ENCODE measurements at places on chromosomes 13 and 19.

DNA sequence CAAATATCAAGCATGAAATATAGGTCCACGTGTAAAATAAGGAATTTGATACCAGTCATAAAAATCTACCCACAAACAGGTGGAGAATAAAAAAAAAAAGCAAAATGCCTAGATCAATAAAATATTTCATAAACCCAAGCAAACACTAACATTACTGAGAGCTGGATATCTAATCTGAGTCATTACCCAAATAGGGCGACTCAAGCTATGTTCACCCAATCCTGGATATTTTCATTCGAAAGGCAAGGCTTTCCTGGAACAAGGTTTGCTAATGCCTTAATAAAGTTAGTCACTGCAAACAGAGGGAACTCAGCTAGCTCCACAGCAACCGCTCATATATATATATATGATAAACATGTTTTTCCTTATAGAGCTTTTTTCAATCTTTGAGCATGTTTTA lies 33.5 kb upstream of the TM9SF2 start:
- no peak for DNase-seq

- DNase-seq = no peak
These were observed 63.2 kb downstream of the CCDC70 start for GRCh38 chr13:51924756-51925544.

- DNase-seq = peak; percentile 68
These were observed 1.3 kb upstream of the ZIC2 start for GRCh38 chr13:99980201-99980823.

- no peak for DNase-seq
These were observed 191.3 kb downstream of the STK24 start for GRCh38 chr13:98385606-98386005.

- no peak for DNase-seq
These were observed 25.7 kb upstream of the ZNF492 start for GRCh38 chr19:22608441-22608840.

DNA sequence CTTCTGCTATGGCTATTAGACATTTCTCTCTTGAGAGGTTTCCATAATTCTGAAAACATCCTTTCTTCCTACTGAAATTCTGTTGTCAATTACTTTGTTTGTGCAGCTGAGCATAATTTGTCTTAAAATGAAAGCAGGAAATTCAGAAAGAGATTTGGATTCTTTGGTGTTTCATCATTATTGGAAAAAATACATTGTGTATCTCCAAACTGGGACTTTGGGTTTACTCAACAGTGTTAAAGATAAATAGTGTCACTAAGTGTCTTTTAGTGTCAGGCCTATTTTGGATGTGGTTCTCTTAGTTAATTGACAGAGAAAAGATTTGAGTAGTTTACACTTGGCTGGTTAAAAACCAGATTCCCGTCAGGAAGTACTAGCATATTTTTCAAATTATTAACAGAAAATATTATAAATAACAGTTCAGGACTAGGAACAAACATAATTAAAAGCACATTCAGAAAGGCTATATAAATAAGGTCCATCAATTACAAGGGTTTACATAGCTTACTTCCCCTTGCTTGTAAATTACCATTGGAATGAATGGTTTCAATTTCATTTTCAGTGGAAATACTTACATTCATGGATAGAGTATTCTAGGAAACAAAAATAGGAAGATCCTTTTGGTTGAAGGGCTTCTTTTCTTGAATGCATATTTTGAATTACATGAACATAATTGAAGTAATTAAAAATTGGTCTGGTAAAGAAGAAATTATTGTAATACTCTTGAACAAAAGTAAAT lies 483.1 kb downstream of the GPC6 start:
- no peak for DNase-seq

- DNase-seq = no peak
These were observed 17.7 kb upstream of the RUBCNL start for GRCh38 chr13:46404733-46405100.

DNA sequence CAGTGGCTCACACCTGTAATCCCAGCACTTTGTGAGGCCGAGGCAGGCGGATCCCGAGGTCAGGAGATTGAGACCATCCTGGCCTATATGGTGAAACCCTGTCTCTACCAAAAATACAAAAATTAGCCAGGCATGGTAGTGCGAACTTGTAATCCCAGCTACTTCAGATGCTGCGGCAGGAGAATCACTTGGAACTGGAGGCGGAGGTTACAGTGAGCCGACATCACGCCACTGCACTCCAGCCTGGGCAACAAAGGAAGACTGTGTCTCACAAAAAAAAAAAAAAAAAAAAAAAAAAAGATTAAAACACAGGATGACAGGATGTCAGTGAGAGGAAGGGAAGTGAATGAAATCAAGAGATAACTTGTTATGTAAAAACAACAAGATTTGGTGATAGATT lies 1158.5 kb downstream of the PCDH9 start:
- no peak for DNase-seq

DNA sequence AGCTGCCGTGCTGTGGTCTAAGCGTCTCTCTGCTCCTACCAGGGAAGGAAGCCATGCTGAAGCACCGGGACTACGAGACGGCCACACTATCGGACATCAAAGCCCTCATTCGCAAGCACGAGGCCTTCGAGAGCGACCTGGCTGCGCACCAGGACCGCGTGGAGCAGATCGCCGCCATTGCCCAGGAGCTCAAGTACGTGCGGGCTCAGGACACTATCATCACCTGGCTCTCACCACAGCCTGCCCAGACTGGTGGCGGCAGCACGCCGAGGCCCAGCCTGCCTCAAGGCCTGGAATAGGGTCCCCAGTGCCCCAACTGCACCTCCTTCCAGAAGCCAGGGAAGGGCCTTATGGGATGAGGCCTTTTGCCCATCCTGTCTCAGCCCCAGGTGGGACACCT lies 22.8 kb downstream of the CAPN12 start:
- no peak for DNase-seq

- peak; percentile 47 for DNase-seq
These were observed 5.6 kb downstream of the TLE6 start for GRCh38 chr19:2982983-2983350.

- DNase-seq = no peak
These were observed 53.2 kb downstream of the RB1 start for GRCh38 chr13:48356750-48357149.

- no peak for DNase-seq
These were observed 6.7 kb downstream of the DDX39A start for GRCh38 chr19:14412324-14412995.

DNA sequence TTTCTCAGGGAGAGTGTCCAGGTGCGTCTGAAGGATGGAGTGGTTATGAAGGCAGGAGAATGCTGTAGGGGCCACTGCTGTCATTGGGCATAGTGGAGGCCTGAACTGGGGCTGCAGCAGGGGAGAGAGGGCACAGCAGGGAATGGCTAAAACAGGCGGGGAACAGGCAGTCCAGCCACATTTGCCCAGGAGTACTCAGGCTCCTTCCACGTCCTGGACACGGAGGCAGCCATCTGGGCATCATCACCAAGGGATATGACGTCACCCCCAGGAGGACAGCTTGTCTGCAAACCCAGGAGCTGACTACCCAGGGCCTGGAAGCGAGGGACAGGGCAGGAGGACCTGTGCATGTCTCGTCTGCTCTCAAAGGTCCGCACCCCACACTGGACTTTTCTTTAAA lies 22.2 kb downstream of the VSTM2B start:
- no peak for DNase-seq

DNA sequence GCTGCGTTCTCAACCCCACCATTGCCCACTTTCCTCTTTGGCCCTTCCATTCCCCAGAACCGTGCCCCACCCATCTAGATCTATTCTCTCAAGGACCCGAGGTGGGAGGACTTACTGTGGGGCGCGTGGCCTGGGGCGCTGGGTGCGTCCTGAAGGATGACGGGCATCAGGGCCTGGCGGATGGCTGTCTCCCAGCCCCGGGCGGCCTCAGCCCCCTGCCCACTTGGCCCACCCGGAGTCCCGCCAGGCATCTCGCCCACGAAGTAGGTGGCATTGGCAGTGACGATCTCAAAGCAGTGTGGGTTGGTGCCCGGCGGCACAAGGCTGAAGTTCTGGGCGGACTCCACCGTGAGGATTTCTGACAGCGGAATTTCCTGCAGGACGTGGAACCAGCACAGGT lies 23.2 kb downstream of the PRKD2 start:
- no peak for DNase-seq

- no peak for DNase-seq
These were observed 18.7 kb upstream of the QTRT1 start for GRCh38 chr19:10682397-10683063.

- no peak for DNase-seq
These were observed 373.1 kb upstream of the MIR17HG start for GRCh38 chr13:90974249-90974975.

- no peak for DNase-seq
These were observed 26.2 kb downstream of the INSR start for GRCh38 chr19:7267792-7268704.

- no peak for DNase-seq
These were observed 2.4 kb downstream of the METTL21C start for GRCh38 chr13:102692491-102692826.

DNA sequence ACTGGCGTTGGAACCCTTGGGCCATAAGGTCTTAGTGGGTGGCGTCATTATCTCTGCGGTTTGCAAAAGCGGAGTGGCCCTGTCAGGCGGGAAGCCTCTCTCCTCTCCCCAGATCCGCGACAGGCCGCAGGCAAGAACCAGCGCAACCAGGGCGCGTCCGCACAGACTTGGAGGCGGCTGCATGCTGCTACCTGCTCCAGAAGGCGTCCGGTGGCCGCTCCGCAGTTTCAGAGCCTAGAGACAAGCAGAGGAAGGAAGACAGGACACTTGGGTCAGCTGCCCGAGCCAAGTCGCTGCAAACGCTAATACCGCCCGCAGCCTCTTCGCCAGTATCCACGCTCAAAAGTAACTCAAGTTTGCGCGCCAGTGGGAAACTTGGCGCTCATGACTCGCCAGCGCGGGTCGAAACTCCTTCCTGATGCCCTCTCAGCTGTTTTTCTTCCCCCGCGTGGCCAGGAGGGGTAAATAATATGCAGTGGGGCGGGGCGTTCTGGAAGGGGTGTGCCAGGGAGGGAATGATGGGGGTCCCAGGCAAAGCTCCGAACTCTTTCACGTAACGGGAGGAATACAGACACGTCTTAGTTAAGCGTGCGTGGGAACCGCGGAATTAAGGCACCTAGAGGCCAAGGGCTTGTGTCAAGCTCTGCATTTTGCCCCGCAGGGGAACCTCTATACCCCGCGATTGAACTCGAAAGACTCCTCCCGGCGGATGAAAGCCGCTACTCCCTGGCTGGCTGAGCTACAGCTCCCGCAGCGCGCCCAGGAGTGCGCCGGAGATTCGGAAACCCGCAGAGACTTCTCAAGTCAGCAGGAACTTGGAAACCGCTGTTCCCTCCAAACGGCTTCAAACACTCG lies at the start of gene EDNRB:
Gene EDNRB (minus strand): TSS at position 441 of the 855 bp plus-strand sequence. CDS start 258 bp downstream, at position 183.
- no peak for DNase-seq

DNA sequence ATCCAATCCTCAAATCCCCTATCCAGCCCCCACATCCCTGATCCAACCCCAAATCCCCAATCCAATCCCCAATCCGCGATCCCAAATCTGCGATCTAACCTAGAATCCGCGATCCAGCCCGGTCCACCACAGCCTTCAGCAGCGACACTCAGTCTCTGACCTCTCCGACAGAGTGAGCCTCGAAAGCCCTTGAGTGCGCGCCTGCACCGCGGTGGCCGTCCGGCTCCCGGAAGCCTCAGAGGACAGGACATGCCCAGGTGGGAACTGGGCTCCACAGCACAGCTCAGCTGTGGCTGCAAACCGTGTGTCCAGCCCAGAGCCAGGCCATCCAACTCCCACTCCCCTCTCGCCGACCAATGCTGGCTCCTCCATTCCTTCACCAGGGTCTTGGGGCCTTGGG lies 48.8 kb upstream of the C1QTNF9B start:
- DNase-seq = no peak

- no peak for DNase-seq
These were observed 31.8 kb downstream of the CACNG6 start for GRCh38 chr19:54023191-54023590.

DNA sequence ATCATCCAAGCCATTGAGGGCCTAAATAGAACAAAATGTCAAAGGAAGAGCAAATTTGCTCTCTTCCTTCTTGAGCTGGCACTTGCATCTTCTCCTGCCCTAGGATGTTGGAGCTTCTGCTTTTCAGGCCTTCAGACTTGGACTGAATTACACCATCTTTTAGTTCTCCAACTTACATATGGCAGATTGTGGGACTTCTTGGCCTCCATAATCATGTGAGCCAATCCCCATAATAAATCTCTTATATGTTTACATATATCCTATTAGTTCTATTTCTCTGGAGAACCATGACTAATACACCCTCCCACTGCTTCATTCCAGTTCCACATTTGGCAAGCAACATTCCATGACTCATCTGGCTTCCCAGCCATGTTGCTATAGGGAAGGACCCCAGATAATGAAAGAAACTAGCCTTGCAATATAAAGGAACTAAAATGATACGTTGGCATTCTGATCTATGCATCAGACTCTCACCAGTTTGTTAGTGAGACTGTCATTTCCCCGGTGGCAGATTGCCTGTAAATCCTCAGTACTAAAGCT lies 11.0 kb upstream of the ACOD1 start:
- DNase-seq = no peak

DNA sequence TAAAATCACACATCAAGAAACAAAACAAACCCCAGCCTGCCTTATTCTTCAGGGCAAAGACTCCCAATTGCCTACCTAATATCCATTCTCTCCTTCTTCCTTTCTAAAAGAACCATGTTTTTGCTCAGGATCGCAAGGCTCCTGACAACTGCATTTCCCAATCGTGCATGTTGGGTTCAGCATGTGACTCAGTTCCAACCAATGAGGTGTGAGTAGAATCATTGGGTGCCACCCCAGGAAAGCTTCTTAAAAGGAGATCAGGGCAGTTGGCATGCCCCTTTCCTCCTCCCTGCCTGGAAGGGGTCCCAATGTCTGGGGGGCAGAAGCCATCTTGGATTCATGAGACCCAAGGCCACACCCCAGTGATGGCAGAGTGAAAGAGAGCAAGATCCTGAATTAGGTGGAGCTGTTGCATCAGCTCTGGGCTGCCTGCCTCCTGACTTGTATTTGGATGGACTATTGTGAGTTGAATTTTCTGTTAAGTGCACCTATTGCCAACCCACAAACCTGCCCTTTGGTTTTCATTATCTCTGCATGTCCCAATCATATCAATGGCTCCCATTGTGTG lies 26.0 kb upstream of the UBAC2 start:
- DNase-seq = no peak

GRCh38 chr13:44104969-44105368 lies 225.3 kb downstream of the LACC1 start:
- DNase-seq = no peak

- no peak for DNase-seq
These were observed 43.4 kb downstream of the TPT1 start for GRCh38 chr13:45297456-45298205.

- DNase-seq = no peak
These were observed 79.0 kb upstream of the ZNF507 start for GRCh38 chr19:32266460-32266859.

GRCh38 chr13:108225440-108225839 lies 7.2 kb downstream of the ABHD13 start:
- DNase-seq = no peak

DNA sequence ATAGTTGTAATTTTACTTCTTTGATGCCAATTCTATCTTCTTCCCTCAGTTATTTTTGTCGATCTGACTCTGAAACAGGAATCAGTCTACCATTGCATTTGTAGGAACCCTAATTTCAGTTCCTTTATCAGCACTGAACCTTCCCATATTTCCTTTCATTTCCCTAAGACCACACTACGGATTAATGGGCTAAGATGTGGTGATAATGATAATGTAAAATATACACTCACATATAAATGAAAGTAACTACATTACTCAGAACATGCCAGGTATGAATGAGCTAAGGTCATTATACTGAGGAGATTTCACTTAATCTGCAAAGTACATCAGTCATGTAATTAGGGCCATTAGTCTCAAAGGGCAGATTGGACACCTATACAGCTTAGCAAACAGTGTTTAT lies 60.2 kb upstream of the RFC3 start:
- DNase-seq = no peak

GRCh38 chr13:82088781-82089180 lies 1747.9 kb upstream of the SPRY2 start:
- DNase-seq = no peak

Measured in NCI-H510A (cell line).